ENCODE measurements at places on chromosomes 6 and 20. TPM values are rescaled to one million over a fixed set of nuclear protein-coding genes. Genes with fewer than 3 reads are reported as not detected.

The PTPRK gene
- 80.8 TPM for total RNA-seq

The SEC23B gene
- 65.0 TPM for total RNA-seq

The BTN1A1 gene
- not detected for total RNA-seq

The AIF1 gene
- not detected for total RNA-seq

The CST4 gene
- not detected for total RNA-seq

The LRRC1 gene
- 6.1 TPM for total RNA-seq

The CALHM6 gene
- total RNA-seq, result 0.83 TPM

The GTSF1L gene
- not detected for total RNA-seq

The PPIL6 gene
- 0.18 TPM for total RNA-seq

The MAS1 gene
- total RNA-seq, result not detected

The MCM8 gene
- total RNA-seq, result 13.9 TPM

The MAP1LC3A gene
- 10.0 TPM for total RNA-seq

The NECAB3 gene
- total RNA-seq, result 10.0 TPM

The PPDPF gene
- 17.2 TPM for total RNA-seq

The MRPS26 gene
- total RNA-seq, result 24.7 TPM

The C6orf52 gene
- not detected for total RNA-seq

The BPIFB1 gene
- not detected for total RNA-seq

Data from IMR-90 (cell line).